ENCODE measurements at places on chromosomes 3 and 15.

DNA sequence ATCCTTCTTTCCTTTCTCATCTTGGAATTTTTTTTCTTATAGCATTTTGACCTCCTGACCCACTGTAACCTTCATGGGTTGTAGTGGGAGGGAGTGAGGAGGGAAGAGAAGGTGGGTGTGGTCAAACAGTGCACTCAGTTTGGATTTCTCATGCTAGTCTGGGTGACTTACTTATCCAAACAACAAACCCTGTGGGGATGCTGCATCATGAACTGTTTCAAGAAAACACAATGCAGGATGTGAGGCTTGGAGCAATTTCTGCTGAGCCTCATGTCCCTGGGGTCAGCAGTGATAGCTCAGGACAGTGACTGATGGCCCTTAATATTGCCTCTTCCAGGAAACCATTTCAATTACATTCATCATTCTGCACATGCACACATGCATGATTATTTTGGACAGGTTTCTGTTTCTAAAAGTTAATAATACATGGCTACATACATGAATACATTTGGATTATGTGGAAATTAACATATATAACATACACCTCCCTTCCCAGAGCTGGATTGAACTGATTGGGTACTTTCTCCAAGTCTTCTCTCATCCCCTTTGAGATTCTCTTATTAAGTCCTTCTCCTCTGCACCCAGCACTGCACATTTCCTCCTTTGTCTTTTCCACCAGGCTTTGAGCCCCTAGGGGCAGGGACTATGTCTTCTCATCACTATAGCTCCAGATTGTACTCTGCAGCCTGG is 61.2 kb downstream of the ADAMTSL3 start:
- no peak for DNase-seq

GRCh38 chr3:12294885-12295580 is 6.2 kb downstream of the PPARG start:
- DNase-seq: no peak

- DNase-seq: no peak
Observed at GRCh38 chr3:15324379-15324808, 8.0 kb downstream of the SH3BP5 start.

DNA sequence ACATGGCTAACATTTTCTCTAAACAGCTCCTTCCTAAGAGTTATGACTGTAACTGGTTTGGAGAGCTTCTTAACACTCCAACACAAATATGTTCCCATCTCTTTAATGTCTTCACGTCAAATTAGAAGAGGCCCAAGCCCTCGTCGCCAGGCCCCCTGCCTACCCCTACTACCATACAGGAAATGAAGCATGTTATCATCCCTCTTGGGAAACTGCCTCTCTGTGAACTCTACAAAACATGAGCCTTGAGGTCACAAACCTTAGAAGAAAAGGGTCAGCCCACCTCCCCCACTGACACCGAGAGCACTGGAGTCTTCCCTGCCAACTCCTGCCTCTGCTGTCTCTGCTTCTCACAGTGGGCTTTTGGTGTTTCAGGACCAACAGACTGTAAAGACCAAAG is 243.1 kb upstream of the STT3B start:
- DNase-seq: no peak

- peak; percentile 33 for DNase-seq
Observed at GRCh38 chr3:113844622-113845222, 6.1 kb downstream of the GRAMD1C start.

DNA sequence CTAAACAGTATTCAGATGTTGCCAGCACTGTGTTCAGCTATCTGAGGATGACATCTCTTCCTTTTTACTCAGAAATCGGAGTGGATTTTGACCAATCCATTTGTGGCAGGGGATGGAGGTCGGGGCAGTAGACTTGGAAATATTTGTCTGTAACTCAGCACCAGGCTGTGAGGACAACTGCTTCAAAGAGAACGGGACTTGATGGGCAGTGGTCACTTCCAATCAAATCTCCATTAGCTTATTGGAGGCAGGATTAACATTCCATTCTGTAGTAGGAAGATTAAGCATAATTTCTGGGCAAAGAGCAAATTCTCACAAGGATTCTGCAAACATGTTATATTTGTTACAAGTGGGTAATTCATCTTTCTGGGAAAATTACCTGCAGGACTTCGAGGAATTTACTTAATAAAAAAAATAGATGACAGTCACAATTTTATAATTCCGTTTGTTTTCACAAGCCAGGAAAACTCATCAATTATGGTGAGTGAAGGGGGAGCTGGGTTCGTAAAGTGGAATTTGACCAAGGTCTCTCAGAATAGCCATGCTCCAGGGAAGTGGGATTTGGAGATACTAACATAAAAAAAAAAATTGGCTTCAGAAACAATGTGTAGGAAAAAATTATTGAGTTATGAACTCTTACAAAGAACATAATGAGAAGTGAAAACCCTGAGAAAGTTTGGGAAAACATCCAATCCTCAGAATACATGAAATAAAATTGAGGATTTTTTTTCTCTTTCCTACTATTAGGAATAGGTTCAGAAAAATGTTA is 18.1 kb downstream of the CRABP1 start:
- no peak for DNase-seq

DNA sequence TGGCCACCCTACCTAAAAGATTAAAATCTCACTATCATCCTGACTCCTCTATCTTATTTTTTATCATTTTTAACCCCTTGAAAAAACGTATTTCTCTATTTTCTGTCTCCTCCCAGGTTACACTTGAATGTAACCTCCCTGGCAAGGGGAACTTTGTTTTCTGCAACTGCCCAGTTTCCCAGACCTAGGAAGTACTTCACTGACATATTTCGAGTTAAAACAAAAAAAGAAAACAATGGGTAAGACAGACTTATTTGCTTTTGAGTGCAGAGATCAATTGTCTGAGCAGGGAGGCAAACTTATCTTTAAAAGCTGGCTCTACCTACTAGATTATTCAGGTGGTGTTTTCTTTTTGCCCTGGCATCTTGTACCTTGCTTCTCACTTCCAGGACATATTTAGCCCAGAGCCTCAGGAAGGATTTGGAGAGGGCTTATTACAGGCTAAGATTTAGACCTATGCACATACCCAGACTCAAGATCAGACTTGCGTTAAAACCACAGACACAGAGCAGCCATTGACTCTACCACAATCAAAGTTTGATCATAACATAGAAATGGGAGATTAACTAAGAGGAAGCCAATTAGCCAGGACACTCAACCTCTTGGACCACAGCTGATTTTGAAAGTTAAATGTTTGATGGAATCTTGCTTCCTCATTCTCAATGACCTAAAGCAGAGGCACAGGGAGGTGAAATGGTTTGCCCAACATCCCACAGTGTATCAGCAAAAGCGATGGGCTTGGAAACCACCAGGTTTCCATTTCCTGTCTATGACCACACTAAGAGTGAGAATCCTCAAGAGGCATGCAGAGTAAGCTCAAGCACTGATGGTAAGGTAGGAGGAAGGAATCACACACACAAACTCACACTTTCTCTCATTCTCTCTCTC is 169.5 kb upstream of the THBS1 start:
- DNase-seq: no peak

GRCh38 chr3:149085828-149086231 is 503 bp downstream of the HLTF start:
- DNase-seq: peak; percentile 17

GRCh38 chr15:73927003-73927475 is 777 bp downstream of the LOXL1 start:
- DNase-seq: no peak
